Neural crest cell (in vitro differentiated cells): ENCODE measurements at places on chromosomes 4 and X.

- DNase-seq: no peak
Observed at GRCh38 chr4:7121866-7122653, 54.2 kb upstream of the GRPEL1 start.

- no peak for DNase-seq
Observed at GRCh38 chr4:48967101-48967500, 19.0 kb upstream of the CWH43 start.

- no peak for DNase-seq
Observed at GRCh38 chr4:147651563-147651962, 32.4 kb downstream of the PRMT9 start.

- no peak for DNase-seq
Observed at GRCh38 chr4:121814756-121815155, 8.9 kb downstream of the CCNA2 start.

DNA sequence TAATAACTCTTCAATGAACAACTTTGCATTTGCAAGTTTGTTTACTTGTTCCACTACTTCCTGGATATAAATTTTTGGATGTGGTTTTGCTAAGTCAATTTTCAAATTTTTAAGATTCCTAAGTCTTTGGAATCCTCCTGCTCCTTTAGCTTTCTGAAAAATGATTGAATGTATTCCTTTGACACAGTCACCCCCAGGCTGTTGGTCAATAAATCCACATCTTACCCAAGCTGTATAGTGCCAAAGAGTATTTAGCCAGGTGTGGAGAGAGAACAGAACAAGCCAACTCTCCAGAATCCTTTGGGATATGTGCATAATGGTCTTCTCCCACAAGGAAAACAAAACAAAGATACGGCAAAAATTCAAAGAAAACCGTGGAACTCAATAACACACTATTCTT is 56.9 kb upstream of the INTU start:
- no peak for DNase-seq

DNA sequence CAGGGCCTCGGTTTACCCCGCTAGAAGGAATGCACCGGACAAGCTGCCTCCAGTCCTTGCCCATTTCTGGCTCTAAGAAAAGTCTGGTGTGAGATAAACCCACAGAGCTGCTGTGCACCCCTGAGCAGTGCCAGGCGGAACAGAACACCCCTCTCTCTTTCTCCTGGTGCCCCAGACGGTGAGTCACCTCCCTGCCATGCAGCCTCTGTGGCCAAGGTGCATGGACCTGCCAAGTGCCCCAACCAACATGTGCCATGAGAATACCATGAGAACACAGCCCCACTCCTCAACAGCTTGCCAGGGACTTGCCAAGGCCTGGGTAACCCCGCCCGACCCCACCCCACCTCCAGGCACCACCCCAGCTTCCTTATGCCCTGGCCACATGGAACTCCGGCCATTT is 47.7 kb upstream of the MAN2B2 start:
- no peak for DNase-seq

GRCh38 chr4:2936773-2937145 is 26.4 kb downstream of the NOP14 start:
- DNase-seq: no peak

- DNase-seq: no peak
Observed at GRCh38 chr4:94515365-94515764, 63.6 kb downstream of the PDLIM5 start.

DNA sequence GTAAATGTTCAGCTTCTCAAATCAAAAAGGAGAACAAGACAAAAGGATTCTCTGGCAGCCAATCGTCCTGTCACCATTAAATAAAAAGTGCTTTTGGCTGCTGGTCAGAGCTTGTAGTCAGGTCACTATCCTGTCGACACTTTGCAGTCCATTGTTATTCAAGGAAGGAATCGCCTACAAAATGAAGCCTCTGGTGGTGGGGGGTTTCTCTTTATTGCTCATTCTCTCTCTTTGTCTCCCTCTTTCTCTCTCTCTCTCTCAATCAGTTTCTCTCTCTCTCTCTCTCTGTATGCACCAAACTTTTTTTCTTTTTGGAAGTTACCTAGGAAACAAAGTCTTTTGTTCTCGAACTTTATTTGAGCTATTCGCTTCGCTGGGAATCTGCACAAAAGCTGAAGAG is 17.6 kb upstream of the SCML1 start:
- DNase-seq: no peak

GRCh38 chr4:76624931-76625715 is 190.1 kb downstream of the SHROOM3 start:
- no peak for DNase-seq

DNA sequence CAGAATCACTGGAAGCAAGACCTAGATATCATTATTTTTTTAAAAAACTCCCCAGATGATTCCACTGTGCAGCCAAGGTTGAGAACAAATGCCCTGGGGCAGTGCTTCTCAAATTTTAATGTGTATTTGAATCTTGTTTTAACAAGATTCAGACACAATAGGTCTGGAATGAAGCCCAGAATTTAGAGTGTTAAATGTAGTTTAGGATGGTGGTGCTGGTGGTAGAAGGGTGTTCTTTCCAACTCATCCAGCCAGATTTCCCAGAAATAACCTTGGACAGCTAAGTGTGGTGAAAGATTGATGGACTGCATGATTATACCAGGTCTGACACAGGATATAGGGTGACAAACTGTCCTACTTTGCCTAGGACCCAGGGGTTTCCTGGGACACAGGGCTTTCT is 120.1 kb upstream of the MED14 start:
- DNase-seq: no peak

- DNase-seq: no peak
Observed at GRCh38 chr4:85448906-85449890, 25.8 kb upstream of the ARHGAP24 start.

DNA sequence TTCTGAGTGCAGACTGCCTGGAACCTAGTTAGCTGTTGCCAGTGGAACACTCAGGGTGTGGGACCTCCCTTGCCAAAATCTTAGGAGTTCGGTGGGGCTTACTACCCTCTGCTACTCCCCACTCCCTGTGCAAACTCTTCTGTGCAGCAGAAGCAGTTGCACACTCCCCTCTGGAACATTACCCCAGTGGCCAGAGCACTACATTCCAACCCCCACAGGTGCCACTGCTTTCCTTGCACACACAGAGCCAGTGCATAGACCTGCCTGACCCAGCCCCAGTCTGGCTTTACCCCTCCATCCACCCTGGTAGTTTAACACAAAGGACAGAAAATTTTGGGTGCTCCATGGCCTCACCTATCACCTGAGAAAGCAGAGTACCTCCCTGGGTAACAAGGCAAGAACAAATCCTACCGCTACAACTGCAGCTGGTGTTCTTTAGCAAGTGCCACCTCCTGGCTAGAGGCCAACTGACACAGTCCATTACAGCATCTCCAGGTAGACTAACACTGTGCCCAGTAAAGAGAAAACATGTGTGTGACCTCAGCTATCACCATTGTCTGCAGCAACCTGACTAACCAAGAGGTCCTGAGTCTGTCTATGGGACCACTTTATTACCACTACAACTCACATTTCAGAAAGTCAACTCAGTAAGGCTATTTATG is 11.5 kb upstream of the RASSF6 start:
- DNase-seq: no peak
